AG04450 (cell line): ENCODE measurements at places on chromosomes 6 and 20.

GRCh38 chr20:58448958-58449357, 59.9 kb downstream of the VAPB start:
- DNase-seq, result no peak

- DNase-seq, result no peak
Measured at GRCh38 chr6:98056955-98057354, 773.9 kb upstream of the MMS22L start.

DNA sequence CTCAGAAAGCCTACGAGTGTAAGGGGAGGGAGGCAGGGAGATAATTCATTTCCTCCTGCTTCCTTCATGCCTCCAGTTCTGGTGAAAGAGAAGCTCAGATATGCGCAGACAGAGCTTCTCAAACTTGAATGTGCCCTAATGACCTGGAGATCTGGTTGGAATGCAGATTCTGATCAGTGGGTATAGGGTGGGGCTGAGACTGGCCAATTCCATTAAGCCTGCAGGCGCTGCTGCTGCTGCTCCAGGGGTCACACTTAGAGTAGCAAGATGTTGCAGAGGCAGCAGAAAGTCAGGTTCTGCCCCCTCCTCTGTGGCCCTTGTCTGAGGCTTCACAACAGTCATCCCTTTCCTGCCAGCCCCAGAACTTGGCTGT, 161.0 kb downstream of the DHX35 start:
- no peak for DNase-seq

DNA sequence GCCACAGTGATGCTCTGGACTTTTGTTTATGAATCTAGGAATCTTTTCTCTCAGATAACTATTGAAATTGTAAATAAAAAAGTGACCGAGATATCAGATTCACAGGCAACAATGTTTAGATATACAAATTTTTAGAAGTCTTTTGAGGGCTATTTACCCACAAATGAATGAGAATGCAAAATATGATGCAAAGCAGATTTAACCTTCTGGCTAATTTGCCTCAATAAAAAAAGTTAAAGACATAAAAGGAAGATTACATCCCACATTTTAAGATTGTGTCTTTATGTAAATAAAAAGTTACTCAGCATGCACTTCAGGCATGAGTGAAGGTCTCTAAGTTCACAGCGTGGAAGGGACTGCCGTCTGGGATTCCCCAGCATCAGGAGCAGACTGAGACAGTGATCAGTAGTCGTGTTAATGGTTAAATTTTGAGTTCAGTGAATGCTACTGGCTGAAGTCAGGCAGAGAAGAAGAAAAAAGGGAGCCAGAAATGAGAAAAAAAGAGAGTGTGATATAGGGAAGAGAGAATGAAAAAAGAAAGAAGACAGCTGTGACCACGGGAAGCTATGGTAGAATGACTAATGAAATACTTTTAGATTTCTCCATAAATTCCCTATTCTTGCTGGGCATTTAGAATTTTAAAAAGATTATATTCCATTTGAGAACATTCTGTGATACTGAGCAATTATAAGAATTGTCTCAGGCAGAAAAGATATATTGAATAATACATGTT, 93.6 kb downstream of the MYB start:
- no peak for DNase-seq

- DNase-seq, result no peak
Measured at GRCh38 chr6:160010067-160010466, 41.2 kb downstream of the IGF2R start.

DNA sequence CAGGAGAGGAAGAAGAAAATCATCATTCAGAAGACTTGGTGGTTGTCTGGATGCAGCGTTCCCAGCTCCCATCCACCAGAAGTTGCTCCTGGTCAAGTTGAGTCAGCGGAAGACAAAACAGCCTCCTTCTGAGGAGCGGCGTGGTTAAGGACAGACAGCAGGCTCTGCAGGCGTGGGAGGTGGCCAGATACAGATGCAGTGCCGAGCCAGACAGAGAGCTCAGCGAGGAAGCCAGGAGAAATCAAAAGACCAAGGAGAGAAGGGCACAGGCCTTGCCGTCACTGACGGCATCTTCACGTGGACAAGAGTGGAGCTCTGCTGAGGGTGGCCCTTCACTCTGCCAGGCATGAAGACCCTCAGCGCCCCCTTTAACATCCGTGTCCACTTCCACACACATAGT, 158.5 kb downstream of the THBS2 start:
- no peak for DNase-seq

GRCh38 chr6:44388135-44388487, 605 bp downstream of the CDC5L start:
- no peak for DNase-seq

DNA sequence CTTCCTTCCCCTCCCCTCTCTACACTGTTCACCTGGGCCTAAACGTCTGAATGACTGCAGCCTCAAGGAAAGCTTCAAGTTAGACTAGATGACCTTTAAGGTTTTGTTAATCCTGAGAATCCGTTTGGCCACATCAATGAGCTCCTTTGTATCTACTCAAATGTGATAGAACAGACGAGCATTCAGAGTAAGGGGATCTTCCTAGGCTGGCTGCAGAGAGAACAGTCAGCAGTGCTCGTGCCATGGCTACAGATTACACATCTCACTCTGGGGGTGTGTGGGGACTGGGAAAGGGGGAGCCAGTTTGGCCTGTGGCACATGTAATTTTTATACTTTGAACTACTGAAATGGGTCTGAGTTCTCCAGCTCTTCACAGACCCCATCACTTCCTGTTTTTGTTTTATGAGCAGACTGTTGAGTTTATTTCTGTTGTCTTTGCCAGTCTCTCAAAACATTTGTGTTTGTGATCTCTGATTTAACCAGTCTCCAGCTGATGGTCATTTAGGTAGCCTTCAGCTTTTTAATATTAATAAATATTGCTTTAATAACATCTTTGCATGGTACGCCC, 50.9 kb downstream of the KCNS1 start:
- no peak for DNase-seq

DNA sequence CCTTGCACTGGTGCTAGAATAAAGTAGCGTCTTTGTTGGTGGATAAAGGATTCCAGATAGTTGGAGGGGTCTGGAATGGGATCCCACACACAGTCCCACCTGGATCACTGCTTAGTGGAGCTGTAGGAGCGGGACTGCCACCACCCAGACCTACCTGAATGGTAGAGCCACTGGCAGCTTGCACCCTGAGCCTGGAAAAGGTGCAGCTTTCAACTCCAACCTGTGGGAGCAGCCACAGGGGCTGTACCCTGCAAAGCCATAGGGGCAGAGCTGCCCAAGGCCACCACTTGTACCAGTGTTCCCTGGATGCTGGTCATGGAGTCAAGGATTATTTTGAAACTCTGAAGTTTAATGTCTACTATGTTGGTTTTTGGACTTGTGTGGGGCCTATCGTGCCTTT, 26.9 kb downstream of the VTA1 start:
- DNase-seq, result no peak

- DNase-seq, result no peak
Measured at GRCh38 chr20:37519508-37520418, 1.3 kb upstream of the NNAT start.

DNA sequence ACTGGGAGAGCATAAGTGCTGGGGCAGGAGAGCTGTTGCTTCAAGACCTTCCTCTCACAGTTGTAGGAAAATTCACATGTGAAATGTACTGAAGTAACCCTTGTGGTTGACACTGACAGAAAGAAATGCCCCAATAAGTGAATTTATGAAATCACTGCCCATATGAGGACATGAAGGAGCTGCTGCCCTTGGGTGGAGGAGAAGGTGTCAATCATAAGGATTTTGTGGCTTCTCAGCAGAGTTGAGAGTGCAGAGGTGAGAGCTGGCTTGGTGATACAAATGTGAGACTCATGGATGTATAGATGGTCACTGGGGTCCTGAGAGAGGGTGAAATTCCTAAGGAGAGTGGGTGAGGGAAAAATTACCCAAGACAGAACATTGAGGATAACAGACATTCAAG, 33.9 kb upstream of the CMTR1 start:
- DNase-seq, result no peak

DNA sequence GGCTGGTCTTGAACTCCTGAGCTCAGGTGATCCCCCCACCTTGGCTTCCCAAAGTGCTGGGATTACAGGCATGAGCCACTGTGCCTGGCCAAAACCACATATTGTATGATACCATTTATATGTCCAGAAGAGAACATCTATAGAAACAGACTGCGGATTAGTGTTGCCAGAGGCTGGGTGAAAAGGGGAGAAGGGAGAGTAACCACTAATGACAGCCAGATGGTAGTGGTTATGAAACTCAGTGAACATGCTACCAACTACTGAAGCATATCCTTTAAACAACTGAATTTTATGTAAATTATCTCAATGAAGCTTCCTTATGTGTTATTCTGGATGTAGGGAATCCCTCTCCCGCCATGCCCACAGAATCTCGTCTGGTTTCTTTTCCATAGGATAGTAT, 15.7 kb downstream of the SLC23A2 start:
- DNase-seq, result no peak

GRCh38 chr20:38579219-38579910, 1.6 kb upstream of the ADIG start:
- DNase-seq, result no peak

DNA sequence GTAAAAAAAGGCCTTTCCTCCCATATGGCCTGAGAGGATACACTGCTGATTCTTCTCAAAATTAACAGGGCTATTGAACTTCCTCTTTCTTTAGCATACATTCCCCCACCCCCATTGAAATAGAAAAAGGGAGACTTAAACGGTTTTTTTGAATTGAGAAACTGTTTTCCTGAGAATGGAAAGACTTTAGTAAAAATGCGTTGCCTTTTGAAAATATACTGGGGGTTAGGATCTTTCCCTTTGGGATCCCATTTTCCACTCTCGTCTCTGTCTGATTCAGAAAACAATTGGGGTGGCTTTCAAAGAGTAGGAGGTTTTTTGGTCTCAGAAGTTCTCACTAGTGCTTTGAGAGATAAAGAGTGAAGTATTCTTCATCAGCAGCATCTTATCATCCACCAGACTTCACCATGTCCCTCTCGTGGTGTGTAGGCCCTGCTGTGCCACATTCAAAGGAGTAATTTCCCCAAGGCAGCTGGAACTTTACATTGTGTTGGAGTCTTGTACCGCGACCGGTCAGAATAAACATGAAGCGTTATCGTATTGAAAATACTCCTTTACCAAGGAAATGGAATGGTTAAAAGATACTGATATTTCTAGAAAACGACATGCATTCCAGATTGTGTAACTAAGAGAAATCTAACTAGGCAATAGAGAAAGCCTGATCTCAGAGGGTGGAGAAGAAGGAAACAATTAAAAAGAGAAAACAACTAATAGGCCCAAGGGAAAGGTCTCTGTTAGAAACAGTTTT, 10.6 kb downstream of the MYB start:
- DNase-seq, result no peak

DNA sequence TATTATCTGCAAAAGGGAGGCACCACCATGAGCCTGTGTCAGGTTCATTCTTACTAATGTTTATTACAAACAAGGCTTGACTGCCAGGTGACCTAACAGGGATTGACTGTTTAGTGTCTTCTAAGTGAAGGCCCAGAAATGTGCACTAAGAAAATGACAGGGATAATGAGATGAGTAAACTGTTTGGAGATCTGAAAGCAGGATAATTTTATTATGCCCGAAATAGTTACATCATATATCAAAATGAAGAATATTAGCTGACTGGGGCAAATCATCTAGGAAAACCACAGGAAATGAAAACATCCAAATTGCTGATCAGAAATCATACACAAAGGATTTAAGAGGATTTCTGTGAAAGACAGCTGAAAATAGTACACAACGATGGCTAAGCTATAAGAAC, 516.7 kb downstream of the HDGFL1 start:
- DNase-seq, result no peak

DNA sequence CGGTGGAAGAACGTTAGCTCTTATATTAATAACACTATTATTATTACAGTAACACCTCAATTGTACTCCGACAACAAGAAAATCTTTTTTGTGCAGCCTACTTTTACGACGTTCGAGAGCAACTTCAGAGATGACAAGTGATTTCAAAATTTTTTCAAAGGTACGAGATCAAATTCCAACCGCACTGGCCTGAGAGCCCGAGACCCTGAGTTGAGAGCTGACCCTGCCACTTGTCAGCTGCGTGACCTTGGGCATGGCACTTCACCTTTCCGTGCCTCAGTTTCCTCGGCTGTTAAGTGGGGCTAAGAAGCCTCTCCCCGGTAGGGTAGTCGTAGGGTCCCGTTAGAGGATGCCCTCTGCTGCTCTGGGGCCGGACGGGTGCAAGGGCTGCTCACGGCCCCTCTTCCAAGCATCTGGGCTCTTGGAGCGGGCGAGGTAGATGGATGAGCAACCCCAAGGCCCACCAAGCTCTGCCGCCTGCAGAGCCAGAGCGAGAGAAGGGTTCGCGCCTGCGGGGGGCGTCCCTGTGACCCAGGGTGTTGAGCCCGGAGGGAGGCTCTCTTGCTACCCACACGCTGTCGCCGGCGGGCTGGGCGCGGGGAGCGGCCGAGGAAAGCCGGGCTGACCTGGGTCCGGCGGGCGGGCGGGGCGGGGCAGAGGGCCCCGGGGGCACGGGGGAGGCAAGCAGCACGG, 510 bp downstream of the NDRG3 start:
- no peak for DNase-seq

DNA sequence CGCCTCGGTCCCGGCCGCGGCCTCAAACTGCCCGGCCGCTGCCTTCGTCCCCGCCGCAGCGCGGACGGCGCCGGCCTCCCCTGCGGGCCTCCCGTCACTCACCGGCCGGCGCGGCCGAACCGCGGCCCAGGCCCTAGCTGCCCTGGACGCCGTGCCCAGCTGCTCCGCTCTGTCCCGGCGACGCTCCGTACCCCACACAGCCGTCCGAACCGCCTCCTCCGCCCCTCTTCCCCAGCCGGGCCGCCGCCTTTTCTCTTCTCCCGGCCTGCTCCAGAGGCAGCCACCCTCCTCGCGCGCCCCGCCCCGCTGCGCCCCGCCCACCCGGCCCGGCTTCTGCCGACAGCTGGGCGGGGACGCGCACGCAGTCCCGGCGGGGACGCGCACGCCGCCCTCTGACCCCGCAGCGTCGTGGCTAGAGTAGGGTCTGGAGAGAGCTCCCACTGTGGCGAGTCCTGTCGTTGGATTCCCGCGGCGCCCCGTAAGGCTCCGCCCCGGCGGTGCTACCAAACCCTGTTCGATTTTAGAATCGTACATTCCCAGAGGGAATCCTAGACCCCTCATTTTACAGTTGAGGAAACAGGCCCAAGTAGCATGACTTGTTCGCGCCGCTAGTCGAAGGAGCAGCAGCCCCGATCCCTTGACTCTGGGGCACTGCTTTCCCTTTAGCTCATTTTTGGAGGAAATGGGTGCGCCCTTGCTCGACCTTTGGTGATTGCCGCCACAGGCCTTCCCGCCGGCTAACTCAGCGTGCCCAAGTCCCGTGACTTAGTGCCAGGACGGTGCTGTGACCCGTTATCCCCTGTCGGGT, at the start of gene FBXO30:
Gene FBXO30, minus strand, starts transcription at position 295 of the 808 bp plus-strand sequence. CDS start 8,390 bp downstream, outside the sequence.
- peak; percentile 61 for DNase-seq

- peak; percentile 15 for DNase-seq
Measured at GRCh38 chr6:37607944-37608343, 89.7 kb downstream of the MDGA1 start.

DNA sequence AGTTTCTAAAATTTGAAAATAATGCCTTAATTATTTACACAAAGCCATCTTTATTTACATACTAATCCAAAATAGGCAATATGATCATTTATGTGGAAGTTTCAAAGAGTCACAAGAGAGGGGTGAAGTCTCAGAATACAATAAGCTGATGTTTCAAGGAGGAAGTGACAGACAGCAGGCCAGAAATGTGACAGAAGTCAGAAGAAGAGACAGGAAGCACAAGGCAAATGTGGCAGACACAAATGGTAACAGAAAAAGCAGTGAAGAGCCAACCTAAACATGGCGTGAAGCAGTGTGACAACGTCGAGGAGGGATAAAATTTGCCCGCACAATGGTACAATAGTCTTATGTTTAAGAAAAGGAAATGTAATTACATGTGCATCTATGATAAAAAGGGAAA, 59.8 kb downstream of the SHPRH start:
- no peak for DNase-seq
